ENCODE measurements at places on chromosomes 11 and 22.
A peak's percentile ranks its signal among the peaks of the same experiment; 100 is the strongest.

- no peak for DNase-seq
Observed at GRCh38 chr11:827146-827896, 398 bp upstream of the CRACR2B start.

DNA sequence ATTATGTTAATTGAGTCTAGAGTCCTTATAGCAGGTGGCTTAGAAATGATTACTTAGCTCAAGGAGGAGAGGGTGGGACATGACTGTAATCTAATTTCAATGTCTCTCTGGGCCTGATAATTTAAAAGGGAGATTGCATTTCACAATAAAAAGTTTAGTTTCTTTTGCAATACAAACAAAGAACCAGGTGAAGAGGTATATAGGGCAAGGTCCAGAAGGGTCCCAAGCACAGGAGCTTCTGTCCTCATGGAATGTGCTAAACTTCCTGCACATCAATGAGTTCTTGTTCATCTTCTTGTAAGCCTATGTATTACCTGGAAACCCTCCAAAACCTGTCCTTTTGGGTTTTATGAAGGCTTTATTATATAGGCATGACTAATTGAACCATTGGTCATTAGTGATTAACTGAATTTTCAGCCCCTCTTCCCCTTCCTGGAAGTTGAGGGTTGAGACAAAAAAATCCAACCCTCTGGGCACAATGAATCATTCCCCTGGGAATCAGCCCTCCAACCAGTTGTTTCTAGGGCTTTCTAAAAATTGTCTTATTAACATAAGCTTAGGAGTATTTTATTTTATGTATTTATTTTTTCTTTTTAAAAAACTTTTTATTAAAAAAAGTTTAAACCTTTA is 37.6 kb downstream of the MS4A2 start:
- peak; percentile 31 for DNase-seq

GRCh38 chr11:5620651-5621521 is 3.9 kb upstream of the TRIM34 start:
- no peak for DNase-seq

- DNase-seq: no peak
Observed at GRCh38 chr22:46801331-46801811, 38.9 kb downstream of the TBC1D22A start.

DNA sequence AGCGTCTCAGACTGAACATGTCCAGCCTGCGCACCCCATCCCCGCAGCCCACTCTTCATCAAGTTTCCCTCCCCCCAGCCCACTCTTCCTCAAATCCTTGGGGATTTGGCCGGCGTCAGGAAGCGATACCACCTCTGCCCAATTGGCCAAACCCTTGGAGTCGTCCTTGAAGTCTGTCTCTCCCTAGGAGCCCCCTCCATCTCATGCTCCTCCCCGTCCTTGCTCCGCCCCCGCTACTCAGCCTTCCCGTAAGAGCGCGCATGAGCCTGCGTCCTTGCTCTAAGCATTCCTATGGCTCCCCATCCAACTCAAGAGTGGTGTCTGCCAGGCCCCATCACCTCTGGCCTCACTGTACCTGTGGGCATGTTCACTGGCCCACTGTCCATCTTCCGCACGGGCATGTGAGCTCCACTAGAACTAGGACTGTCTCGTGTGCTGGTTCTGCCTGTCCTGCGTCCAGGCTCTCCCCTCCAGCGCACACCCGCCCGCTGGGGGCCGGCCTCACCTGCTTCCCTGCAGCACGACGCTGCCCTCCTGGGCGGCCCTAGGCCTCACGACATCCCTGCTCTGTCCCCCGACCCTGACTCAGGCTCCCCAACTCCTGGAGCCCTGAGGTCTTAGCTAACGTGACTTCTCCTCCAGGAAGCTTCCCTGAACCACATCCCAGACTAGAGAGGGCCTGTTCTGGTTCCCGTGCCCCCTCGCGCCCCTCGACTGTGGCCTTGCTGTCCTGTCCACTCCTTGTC is 30.5 kb upstream of the TTLL12 start:
- no peak for DNase-seq

DNA sequence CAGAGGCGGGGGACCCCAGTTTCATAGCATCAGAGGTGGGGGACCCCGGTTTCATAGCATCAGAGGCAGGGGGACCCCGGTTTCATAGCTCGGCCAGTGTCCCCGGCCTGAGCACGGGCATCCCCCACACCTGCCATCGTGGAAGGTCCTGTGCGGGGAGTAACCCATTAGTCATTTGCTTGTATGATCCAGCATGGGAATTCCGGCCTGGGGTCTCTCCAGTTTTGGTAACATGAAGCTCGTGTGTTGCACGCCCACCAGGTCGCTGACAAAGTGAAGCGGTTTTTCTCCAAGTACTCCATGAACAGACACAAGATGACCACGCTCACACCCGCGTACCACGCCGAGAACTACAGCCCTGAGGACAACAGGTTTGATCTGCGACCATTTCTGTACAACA is 29.0 kb upstream of the KRTAP5-7 start:
- DNase-seq: no peak

- no peak for DNase-seq
Observed at GRCh38 chr11:124942466-124943253, 6.8 kb upstream of the HEPACAM start.

GRCh38 chr11:1113405-1114201 is 38.9 kb downstream of the MUC2 start:
- no peak for DNase-seq

DNA sequence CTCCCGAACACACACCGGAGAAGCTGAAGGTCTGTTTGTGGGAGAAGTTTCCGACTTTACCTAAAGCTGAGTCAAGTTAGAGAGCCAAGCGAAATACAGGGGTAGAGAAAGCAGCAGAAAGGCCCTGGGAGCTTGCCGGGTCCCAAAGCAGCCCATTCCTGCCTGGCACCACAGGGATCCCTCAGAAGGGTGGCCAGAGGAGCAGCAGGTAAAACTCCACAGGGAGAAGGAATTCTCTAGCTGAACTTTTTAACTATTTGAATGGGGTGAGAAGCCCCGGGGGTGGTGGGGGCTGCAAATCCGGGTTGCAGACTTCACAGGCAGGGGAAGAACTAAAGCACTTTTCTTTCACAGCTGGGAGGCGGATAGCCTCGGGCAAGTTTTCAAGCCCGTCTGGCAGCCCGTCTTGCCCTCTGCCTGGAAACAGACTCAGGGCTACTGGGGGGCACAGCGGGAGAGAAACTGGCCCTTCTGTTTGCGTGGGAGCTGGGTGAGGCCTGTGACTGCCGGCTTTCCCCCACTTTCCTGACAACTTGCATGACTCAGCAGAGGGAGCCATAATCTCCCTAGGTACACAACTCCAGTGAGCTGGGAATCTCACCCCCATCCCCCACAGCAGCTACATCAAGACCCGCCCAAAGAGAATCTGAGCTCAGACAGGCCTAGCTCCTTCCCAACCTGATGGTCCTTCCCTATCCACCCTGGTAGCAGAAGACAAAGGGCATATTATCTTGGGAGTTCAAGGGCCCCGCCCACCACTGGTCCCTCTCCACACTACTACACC is 311.0 kb downstream of the SBF2 start:
- DNase-seq: no peak

GRCh38 chr11:96111308-96111707 is 187.4 kb upstream of the MTMR2 start:
- DNase-seq: no peak

GRCh38 chr11:720642-721246 is 14.7 kb downstream of the EPS8L2 start:
- DNase-seq: no peak

- DNase-seq: no peak
Observed at GRCh38 chr22:27709919-27710675, 91.5 kb downstream of the MN1 start.

DNA sequence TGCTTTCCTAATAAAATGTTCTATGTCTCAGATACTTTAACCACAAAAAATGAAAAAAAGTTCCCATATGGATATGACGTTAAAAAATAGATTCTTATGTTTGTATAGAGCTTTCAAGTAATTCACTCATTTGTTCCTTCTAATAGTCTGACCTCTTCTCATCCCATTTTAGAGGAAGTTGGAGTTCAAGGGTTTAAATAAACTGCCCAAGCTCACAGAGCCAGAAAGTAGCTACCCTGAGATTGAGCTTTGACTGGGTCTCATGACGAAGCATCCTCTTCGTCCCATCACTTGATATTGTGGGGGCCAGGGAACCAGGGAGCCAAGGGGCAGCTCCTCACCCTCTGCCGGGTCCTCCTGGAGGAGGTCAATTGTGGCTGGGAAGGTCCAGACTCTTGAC is 116.3 kb downstream of the CCDC81 start:
- no peak for DNase-seq

DNA sequence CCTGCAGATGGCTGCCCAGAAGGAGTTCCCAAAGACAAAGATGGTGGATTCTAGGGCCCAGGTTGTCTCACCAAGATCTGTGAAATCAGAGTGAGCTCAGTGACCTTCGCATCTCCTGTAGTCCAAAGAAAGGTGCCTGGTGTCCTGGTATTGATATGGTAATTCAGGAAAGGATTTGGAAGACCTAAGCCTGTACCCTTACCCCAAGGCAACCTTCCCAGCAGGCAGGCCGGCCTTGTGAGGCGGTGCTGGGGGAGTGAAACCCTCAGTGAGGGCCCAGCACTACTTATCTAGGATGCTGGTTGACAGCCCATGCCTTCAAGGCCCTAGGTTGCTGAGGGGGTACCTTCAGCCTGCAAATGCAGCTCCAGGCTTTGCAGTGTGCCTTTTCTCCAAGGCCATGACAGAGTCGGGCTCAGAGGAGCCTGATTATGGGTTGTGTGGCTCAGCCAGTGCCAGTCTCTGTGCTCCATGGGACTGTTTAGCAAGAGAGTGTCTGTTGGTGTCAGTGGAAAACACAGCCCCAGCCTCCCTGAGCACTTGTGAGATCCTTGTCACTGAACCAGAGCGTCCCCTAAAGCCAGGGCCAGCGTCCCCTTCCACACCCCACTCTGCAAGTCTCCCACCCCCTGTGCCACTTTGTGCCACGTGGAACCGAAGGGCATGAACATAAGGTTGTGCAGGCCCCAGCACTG is 72.8 kb upstream of the MYOD1 start:
- no peak for DNase-seq
